ENCODE measurements at places on chromosomes 4 and X.

GRCh38 chr4:35500812-35501211 is 743.5 kb downstream of the ARAP2 start:
- no peak for DNase-seq

GRCh38 chr4:48081196-48081595 is 52.9 kb downstream of the TXK start:
- DNase-seq: peak; percentile 35

DNA sequence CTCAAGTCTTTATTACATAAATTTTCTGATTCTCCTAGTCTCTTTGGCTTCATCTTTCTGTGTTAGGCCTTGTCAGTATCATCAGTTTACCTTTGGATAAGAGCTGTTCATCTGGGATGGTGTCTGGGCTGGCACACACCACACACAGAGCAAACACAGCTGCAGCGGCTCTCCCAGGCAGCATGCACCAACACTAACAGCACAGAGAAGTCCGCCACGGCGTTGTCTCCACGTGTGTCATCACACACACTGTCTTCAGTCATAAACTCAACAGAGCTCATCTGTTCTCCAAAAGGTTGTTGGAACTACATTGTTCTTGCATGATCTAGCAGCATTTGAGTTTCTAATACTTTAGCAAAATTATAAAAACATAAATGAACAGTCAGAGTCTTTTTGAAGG is 851.9 kb upstream of the FRG1 start:
- peak; percentile 33 for DNase-seq

GRCh38 chr4:94171616-94172015 is 36.0 kb upstream of the SMARCAD1 start:
- no peak for DNase-seq

- peak; percentile 98 for DNase-seq
These were observed 13.6 kb downstream of the JADE1 start for GRCh38 chr4:128823025-128823661.

- DNase-seq: peak; percentile 2
These were observed 1568.6 kb upstream of the PCDH7 start for GRCh38 chr4:29151584-29151983.

DNA sequence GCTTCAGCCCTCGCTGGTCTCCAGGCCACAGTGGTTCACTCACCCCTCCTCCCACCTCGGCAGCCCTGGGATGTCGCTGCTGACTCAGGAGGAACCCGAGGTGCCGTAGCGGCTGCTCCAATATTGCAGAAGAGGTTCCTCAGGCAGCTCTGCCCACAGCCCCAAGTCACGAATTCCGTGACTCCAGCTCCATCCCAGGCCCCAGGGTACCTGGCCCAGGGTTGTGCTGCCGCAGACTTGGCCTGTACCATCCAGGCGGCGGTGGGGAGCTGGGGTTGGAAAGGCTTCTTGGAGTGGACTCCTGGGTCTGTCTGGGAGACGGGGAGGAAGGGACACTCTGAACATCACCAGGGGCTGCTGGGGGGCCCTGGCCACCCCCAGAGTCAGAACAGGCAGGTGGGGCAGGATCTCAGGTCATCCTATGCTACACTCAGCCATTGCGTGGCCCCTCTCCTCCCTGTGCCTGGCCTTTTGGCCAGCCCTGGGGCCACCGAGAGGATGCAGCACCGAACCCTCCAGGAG is 728 bp upstream of the HGFAC start:
- peak; percentile 29 for DNase-seq

GRCh38 chrX:54560411-54560810 is 30.4 kb downstream of the GNL3L start:
- DNase-seq: no peak

DNA sequence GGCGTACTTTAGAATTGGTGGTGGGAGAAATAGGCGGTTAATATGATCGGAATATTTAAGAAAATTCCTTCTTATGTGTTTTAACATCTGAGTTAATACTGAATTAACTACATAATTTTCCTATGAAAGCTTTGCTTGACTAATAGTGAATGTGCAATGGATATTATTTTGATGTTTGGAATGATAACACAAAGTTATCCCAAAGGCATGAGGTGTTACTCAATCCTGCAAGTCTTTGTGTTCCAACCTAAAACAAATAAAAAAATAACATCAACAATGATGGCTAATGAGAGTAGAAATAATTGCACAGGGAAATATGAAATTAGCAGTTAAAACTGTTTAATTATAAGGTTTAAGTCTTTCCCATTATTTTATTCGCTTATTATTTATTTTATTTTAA is 183.6 kb upstream of the ARSJ start:
- no peak for DNase-seq

- DNase-seq: no peak
These were observed 638.1 kb upstream of the BOD1L1 start for GRCh38 chr4:14265651-14266050.

- peak; percentile 16 for DNase-seq
These were observed 175.9 kb downstream of the FBXW7 start for GRCh38 chr4:152360045-152360410.

DNA sequence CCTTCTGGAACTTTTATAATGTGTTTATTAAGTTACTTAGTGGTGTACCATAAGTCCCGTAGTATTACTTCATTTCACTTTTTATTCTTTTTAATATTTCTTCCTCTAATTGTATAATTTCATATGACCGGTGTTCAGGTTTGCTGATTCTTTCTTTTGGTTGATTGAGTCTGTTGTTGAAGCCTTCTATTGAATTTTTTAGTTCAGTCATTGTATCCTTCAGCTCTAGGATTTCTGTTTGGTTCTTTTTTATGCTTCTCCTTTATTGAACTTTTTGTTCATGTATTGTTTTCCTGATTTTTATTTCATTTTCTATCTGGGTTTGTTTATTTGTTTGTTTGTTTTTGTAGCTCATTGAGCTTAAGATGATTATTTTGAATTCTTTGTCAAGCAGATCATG is 8.8 kb downstream of the CEP44 start:
- DNase-seq: no peak

DNA sequence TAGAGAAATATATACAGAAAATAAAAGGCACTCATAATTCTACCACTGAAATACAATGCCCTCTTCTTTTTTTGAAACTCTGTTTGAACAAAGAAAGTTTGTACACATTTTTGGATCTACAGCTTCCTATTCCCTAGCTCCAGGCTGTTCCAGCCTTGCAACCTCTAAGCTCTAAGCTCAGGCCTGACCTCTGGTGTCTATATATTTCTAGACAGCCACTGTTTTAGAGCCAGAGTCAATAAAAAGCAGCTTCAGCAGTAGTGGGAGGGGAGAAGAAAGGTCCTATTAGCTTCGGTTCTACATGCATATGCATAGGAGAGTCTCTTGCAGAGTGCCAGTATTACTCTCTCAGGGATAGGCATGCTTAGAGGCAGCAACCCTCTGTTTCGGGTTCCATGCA is 39.7 kb downstream of the CLDN2 start:
- peak; percentile 4 for DNase-seq

DNA sequence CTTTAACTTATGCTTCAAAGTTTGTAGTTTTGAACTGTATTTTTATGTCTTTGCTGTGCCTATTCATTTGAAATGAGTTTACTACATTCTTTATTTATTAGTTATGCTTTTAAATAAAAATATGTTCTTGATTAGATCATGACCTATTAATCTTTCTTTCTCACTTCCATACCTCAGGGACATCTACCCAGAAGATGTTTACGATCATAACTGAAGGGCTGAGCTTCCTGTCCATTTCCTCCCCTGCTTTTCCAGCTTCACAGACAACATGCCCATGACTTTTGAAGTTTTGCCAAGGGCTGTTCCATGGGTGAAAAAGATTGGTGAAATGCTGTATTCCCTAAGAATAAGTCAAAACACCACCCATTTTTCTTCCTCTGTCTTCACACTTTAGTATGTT is 99.7 kb upstream of the DDIT4L start:
- DNase-seq: peak; percentile 48

DNA sequence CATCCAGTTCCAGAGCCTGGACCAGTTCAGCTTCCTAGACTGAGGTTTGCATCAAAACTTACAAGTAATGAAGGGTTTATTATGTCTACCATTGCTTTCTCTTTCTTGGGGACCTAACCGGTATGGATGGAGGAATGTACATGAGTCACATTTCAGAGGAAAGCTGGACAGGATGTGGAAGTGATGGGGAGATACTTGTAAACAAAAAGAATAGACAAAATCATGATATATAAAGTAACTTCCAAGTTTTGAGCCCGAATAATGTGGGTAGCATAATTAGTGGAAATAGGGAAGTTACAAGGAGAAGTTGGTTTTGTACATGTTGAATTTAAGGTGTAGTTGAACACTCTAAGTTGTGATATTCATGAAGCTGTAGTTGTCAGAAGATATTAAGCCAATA is 15.0 kb downstream of the FNIP2 start:
- DNase-seq: peak; percentile 56

DNA sequence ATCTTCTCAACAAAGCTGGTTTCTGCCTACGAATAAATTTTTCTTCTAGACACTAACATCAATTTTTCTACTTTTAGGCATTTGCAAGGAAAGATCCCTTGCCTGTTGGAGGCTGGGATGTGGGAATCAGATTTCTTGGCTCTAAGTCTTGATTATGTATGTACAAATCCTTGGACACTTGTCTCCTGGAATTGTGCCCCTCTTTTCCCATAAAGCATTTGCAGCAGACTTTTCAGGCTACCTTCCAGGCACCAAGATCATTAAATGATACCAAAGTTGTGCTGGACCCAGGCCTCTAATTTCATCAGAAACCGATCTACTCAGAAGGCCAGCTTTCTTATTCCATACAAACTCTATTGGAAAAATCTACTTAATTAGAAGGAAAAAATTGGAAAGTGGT is 339.5 kb upstream of the DIPK2B start:
- DNase-seq: no peak

DNA sequence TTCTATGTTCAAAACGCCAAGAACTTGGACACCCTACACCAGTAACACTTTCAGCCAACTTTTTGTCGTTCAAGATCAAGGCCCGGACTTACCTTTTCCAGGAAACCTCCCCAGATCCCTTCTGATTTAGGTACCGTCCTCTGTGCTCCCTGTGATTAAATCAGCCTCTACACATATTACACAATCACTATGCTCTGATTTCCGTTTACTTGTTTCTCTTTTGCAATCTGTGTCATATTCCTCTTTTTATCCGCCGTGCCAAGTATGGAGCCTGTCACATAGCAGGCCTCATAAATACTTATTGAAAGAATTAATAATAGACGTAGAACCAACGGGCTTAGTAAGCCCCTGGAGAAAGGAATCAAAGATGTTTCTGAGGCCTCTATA is 722 bp upstream of the TMEM33 start:
- DNase-seq: no peak

DNA sequence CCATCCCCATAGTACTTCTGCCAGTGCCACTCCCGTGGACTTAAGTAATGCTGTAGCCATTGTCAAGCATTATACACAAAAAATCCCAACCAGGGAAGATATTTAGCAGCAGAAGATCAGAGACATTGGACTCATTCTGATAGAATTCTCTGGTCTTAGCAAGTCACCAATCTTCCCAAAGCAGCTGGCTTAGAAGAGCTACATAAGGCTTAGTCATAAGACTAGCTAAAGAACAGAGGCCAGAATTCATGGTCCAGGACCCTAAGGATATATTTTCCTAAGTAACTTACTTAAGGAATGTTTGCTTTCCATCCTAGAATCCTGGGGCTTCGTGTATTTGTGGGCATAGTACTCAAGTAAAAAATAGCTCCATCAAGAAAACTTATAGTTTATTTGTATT is 100.3 kb upstream of the SLIT2 start:
- peak; percentile 12 for DNase-seq

GRCh38 chr4:14458463-14458862 is 543.8 kb upstream of the CPEB2 start:
- no peak for DNase-seq
